ENCODE measurements at places on chromosomes 1 and 21.

DNA sequence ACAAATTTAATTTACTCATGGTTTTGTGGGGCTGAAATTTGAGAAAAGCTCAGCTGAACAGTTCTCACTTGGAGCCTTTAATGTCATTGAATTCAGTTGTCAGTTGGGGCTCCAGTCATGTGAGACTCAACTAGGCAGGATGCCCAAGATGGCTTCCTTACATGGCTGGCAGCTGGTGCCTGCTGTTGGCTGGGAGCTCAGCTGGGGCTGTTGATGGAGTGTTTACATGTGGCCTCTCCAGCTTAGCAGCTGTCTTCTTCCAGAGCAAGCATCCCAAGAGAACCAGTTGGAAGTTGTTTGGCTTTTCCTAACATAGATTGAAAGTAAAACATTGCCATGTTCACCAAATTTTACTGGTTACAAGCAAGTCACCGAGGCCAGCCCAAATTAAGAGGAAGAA, 81.8 kb upstream of the KCNA3 start:
- no peak for DNase-seq

GRCh38 chr1:67097305-67097704, 37.5 kb downstream of the C1orf141 start:
- peak; percentile 74 for DNase-seq

DNA sequence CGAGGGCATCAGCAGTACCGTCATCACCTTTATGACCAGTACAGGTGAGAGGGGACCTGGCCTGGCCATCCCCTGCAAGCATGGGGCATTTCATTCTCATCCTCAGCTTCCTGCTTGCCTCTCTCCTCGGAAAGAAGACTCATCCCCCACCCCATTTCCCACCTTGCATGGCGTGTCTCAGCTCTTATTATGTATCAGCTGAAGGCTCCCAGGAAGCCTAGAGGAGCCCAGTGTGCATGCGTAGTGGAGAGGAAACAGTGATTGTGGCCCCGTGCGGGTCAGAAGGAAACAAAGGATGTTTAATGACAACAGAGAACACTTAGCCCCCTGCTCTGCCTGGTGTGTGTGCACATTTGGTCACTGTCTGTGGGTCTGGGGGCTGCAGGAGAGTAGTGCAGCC, 40.3 kb upstream of the CNTN2 start:
- DNase-seq, result peak; percentile 25

- no peak for DNase-seq
Observed at GRCh38 chr1:19375631-19376400, 63.7 kb downstream of the SLC66A1 start.

DNA sequence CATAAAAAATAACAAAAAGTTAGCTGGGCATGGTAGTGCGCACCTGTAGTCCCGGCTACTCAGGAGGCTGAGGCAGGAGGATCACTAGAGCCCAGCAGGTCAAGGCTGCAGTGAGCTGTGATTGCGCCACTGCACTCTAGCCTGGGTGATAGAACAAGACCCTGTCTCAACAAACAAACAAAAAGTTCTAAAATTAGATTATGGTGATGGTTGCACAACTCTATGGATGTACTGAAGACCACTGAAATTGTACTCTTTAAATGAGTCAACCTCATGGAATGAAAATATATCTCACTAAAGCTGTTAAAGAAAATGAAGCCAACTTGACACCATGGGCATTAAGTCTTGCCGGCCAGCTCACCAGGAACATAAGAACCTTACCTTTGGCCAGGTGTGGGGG, 9.1 kb downstream of the MRAP start:
- DNase-seq, result no peak

GRCh38 chr1:3061981-3062615, 6.9 kb upstream of the PRDM16 start:
- DNase-seq, result no peak

GRCh38 chr1:72917920-72918319, 635.6 kb upstream of the NEGR1 start:
- DNase-seq, result no peak

GRCh38 chr1:116172666-116173065, 61.5 kb downstream of the MAB21L3 start:
- no peak for DNase-seq

- no peak for DNase-seq
Observed at GRCh38 chr1:244002721-244003120, 48.4 kb upstream of the ZBTB18 start.

GRCh38 chr1:36664571-36665287, 182.0 kb upstream of the CSF3R start:
- DNase-seq, result no peak

GRCh38 chr1:153774026-153774595, 1.1 kb upstream of the SLC27A3 start:
- no peak for DNase-seq

DNA sequence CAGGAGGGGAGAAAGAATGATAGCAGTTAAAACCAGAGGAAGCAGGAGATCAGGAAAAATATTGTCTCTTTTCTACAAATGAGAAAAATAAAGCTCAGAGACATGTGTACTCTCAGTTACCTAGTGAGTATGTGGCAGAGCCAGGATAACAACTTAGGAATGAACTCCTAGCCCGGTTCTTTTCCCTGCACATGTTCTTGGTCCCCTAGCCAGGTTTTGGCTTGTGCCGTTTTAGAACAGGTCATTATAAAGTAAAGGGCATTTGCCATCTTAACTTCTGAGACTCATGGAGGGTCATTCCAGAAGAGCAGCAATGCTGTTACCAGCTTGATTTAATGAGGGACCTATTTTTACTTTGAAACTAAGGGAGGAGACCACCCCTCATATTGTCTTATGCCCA, 48.1 kb upstream of the DAB1 start:
- no peak for DNase-seq

GRCh38 chr1:14794136-14794768, 195.8 kb downstream of the KAZN start:
- DNase-seq, result no peak

DNA sequence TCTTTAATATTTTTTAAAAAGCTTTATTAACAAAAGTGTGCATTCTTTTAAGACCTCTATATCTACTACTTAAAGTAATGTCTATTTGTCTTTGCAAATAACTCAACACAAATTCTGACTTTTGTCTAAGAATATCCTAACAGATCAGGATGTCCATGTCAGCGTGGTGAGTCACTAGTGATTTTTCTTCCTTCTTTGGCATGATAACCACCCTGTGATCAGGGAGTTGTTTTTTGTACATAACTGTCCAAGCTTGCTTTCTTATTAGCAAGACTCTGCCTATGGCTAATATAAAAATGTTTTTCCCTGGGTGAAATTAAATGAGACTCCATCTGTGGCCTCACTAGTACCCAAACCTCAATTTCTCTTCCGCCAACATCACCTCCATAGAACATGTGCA, 688.9 kb upstream of the ADGRL2 start:
- no peak for DNase-seq

- DNase-seq, result no peak
Observed at GRCh38 chr1:247679639-247680038, at the start of gene OR13G1. Gene OR13G1, minus strand, starts transcription at chr1:247679739. Its CDS starts 6,698 bp downstream, at chr1:247673041.

- no peak for DNase-seq
Observed at GRCh38 chr21:31666445-31667010, 7.0 kb downstream of the SOD1 start.

GRCh38 chr1:12648741-12649140, 4.9 kb downstream of the AADACL4 start:
- no peak for DNase-seq

- DNase-seq, result no peak
Observed at GRCh38 chr1:200369131-200369530, 40.7 kb downstream of the ZNF281 start.

GRCh38 chr1:67919274-67920072, 86.2 kb upstream of the GNG12 start:
- no peak for DNase-seq

DNA sequence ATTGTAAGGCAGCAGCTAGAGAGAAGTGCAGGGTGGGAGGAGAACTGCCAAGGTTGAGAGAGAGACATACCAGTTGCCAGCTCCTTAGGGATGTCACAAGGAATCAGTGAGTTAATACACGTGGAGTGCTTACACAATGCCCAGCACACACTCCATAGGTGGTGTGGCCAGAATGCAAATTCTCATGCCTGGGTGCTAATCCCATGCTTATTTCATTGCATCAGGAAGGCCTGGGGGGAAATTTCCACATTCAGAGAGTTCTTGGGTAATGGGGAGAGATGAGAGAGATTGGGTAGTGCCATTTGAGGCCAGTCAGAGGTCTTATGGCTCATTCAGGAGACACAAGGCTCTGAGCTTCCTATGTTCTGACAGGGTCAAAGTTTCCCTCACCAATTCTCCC, 38.7 kb downstream of the GJA5 start:
- no peak for DNase-seq

GRCh38 chr1:121444096-121444495, 259.3 kb downstream of the SRGAP2C start:
- DNase-seq, result no peak

GRCh38 chr1:82323144-82323841, 522.6 kb downstream of the ADGRL2 start:
- no peak for DNase-seq

GRCh38 chr1:109477821-109478220, 5.9 kb upstream of the ATXN7L2 start:
- no peak for DNase-seq

DNA sequence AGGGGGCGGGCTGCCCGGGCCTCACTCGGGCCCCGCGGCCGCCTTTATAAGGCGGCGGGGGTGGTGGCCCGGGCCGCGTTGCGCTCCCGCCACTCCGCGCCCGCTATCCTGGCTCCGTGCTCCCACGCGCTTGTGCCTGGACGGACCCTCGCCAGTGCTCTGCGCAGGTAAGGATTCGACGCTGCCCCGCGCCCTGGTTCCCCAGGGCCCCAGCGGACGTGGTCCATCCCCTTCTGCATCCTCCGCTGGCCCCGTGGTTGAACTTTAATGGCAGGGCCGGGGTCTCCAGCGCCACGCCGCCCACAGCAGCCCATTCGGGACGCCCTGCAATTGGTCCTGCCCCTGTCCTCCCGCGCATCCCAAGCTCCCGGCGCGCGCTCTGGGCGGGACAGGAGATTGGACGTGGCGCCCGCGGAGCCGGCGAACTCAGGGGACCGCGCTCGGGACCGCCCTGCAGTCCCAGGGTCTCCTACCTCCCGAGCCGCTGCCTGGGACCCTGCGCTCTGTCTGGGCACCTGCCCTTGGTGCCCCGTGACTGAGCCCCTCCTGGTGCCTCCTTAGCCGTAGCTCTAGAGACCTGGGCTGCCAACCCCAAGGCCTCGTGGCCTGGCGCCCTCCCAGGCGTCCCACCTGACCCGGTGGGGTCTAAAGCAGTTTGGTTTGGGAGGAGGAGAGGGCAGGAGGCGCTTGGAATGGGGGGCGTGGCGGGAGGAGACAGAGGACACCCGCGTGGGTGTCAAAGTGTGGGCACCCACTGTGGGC, at the start of gene ALPL:
TSS of gene ALPL (plus strand) at position 73 of the 762 bp plus-strand sequence. CDS start 44,659 bp downstream, outside the sequence.
- peak; percentile 64 for DNase-seq

DNA sequence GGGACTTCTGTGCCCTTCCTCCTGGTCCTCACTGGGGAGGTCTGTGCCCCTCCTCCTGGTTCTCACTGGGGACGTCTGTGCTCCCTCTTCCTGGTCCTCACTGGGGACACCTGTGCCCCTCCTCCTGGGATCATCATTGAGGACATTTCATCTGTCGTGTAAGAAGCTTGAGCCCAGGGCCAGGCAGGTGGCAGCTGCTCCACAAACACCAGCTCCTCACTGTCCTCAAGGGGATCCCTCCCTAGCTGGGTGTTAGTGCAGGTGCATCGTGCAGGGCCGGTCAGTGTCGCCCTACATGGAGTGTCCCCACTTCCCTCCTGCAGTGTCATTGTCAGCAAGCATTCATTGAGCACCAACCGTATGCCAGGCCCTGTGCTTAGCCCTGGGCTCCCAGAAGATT, 312.7 kb downstream of the PTPRU start:
- no peak for DNase-seq

GRCh38 chr21:31893851-31894415, 21.1 kb downstream of the HUNK start:
- no peak for DNase-seq

GRCh38 chr1:169914531-169914930, 20.8 kb upstream of the SCYL3 start:
- no peak for DNase-seq

DNA sequence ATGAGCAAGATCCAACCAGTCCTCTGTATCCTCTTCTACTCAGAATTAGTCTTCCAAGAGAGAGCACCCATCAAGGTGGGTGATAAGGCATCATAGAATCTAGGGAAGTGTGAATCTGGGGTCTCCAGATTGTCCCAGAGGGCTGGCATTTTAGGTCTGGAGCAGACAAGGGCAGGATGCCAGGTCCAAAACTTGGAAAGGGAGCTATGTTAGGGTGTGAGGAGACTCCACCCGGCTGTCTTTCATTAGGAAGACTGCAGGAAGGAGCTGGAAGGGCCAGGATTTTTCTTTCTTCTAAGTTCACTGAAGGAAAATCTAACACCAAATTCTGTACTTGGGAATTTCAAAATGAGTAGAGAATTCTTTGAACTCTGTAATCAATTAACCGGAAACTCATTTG, 86.1 kb upstream of the BMP8A start:
- DNase-seq, result no peak

DNA sequence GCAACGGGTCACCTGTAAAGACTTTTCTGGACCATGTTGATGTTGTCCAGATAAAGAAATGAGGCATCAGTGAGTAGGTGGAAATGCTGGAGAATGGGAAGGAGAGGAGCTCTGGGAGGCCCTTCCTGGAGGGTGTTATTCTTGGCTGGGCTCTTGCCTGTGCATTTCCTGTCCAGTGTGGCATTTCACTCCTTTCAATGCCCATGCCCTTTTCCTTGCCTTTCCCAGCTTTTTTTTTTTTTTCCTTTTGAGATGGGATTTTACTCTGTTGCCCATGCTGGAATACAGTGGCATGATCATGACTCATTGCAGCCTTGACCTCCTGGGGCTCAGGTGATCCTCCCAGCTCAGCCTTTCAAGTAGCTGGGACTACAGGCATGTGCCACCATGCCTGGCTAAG, 11.8 kb downstream of the NOS1AP start:
- no peak for DNase-seq

GRCh38 chr21:20373031-20373430, 625.2 kb upstream of the NCAM2 start:
- DNase-seq, result no peak

- DNase-seq, result no peak
Observed at GRCh38 chr21:43603641-43604504, 55.4 kb downstream of the HSF2BP start.

DNA sequence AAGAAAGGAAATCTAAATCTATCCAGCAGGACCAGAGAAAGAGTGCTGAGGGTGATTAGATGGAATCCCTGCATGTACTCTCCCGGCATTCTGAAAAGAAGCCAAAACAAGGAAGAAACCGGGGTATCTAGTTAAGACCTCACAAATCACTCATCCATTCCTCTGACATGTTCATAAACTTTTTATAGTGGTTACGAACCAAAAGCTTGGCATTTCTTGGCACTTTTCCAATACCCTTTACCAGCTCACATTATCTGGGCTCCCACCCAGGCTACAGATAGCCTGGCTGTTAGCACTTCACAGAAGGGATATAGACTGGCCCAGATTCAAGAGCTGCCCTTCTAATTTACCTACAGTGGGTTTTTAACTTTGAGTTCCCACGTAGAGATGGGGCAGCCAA, 1.8 kb upstream of the C1orf74 start:
- DNase-seq, result no peak

DNA sequence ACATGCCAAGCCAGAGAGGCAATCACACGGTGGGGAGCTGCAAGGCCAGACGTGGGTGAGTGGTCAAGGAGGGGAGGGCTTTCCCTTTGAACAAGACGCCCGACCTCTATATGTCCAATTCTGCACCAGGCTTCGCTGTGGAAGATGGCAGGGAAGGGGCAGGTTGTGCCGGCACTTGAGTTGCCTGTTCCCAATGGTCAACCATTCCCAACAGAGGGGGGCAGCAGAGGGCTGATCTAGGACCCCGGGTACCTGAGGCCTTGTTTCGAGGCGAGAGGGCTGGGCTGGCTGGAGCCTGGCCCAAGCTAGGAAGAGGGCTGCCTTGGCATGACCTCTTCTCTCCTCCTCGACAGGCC, 64.9 kb downstream of the TMEM53 start:
- peak; percentile 91 for DNase-seq

GRCh38 chr1:162400790-162401355, 11.1 kb downstream of the SH2D1B start:
- no peak for DNase-seq
